ENCODE measurements at places on chromosomes 3 and 15.

- no peak for DNase-seq
Observed at GRCh38 chr3:114405202-114405990, 111.6 kb downstream of the TIGIT start.

- DNase-seq = no peak
Observed at GRCh38 chr15:95973566-95974256, 356.8 kb upstream of the NR2F2 start.

GRCh38 chr15:49124371-49124770 lies 31.0 kb downstream of the COPS2 start:
- DNase-seq = no peak

DNA sequence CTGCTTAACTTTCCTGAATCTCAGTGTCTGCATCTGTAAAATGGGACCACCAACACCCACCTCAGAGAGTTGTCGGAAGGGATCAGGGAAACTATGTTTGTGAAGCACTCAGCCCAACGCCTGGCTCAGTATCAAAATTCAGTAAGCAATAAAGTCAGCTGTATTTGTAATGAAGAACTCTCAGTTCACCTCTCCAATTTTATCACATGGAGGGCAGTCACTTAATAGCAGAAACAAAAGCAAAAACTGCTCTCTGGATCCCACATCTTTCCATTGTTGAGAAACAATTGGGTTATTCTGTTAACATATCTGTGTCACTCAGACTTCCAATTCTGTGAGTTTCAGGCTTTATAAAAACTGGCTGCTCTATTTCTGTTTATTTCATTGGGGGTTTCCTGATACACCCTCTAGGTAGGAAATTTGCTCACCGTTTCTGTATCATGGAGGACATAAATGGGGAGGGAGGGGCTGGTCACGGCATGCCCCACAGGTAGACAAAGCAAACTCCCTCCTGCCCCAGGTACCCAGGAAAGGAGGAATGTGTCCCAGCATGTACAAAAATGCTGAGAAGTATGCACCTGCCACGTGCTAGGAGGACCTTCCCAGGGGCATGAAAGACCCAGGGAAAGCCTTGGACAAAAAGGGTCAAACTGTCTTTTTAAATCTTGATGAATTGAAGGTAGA lies 81.4 kb upstream of the LMOD3 start:
- no peak for DNase-seq

GRCh38 chr15:101158166-101159095 lies 93.4 kb downstream of the CHSY1 start:
- no peak for DNase-seq

GRCh38 chr3:31353166-31353565 lies 179.6 kb upstream of the STT3B start:
- DNase-seq = no peak

DNA sequence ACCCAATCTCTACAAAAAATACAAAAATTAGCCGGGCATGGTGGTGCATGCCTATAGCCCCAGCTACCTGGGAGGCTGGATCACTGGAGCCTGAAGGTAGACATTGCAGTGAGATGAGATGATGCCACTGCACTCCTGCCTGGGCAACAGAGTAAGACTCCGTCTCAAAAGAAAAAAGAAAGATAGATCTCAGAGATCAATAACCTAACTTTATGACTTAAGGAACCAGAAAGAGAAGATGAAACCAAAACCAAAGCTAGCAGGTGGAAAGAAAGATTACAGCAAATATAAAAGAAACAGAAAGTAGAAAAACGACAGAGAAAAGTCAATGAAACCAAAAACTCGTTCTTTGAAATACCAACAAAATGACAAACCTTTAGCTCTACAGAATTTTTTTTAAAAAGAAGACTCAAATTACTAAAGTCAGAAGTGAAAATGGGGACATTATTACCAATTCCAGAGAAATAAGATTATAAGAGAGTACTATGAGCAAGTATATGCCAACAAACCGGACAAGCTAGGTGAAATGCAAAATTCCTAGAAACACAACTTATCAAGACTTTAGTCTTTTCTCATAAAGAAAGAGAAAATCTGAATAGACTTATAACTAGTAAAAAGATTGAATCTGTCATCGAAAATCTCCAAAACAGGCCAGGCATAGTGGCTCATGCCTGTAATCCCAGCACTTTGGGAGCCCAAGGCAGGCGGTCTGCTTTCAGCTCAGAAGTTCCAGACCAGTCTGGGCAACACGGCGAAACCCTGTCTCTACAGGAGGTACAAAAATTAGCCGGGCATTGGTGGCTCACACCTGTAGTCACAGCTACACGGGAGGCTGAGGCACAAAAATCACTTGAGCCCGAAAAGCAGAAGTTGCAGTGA lies 35.0 kb downstream of the ACAP2 start:
- DNase-seq = no peak

GRCh38 chr3:162171970-162172369 lies 675.4 kb downstream of the OTOL1 start:
- no peak for DNase-seq

GRCh38 chr3:179646177-179646576 lies 6.7 kb upstream of the USP13 start:
- no peak for DNase-seq

- DNase-seq = no peak
Observed at GRCh38 chr15:42404461-42405235, 45.3 kb downstream of the CAPN3 start.

GRCh38 chr3:149145974-149146373 lies 16.5 kb downstream of the HPS3 start:
- no peak for DNase-seq

GRCh38 chr15:101086394-101087171 lies 165.3 kb downstream of the CHSY1 start:
- DNase-seq = no peak

DNA sequence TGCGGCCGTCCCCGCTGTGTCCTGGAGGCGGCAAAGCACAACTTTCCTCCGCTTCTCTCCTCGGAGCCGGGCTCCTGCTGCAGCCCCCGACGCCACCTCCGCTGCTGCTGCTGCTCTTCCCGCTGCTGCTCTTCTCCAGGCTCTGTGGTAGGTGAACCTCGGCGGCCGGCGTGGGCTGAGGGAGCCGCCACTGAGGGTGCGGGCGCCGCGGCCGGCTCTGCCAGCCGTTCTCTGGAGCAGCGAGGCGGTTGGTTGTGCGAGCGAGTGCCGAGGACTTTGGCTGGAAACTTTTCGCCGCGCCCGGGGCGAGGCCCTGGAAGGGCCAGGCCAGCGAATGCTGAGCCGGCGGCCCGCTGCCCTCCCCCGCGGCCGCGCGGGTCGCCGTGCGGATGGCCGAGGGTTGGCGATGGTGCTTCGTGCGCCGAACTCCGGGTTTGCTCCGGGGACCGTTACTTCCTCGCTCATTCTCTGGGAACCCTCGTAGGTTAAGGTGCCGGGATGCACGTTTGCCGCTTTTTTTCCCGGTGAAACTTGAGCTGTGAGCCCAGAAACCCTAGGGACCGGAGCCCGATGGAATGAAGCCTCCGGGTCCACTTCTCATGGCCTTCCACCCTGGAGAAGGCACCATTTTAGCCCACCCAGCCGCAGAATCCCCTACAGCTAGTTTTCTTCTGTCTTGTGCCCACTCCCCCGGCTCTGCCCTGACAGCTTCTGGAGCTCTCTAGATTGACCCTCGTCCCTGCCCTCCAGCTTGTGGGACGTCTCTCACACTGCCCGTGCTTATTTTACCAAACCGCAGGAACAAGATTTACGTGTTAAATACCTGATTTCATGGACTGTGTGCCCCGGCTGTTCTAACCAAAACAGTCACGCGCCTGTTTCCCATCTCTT lies 660 bp downstream of the NECTIN3 start:
- peak; percentile 24 for DNase-seq

DNA sequence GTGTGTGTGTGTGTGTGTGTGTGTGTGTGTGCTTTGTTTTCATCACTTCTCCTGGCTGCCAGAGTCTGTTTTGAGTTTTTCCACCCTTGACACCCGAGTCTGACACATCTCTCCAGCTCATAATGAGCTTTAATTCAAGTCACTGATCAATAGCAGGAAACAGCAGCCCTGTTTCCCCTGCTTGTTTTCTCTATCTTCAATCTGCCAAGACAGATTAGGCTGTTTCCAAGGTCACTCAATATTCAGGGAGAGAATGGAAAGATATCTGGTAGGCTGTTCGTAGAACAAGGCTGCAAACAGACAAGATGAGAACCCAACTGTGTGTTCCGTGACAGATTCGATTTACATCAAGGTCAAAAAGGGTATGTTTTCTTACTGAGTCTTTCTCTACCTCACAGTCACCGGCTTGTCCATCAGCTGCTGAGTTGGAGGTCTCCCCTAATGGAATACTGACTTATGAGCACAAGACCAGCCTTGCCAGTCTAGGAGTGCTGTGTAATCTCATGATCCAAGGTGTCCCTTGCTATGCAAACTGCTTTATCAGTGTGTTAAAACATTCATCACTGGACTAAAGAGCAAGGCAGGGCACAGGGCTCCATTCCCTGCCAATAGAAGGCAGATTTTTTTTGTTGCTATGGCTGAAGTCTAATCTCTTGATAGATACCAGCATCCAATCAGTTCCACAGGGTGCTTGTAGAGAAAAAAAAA lies 187.9 kb upstream of the LMCD1 start:
- no peak for DNase-seq

DNA sequence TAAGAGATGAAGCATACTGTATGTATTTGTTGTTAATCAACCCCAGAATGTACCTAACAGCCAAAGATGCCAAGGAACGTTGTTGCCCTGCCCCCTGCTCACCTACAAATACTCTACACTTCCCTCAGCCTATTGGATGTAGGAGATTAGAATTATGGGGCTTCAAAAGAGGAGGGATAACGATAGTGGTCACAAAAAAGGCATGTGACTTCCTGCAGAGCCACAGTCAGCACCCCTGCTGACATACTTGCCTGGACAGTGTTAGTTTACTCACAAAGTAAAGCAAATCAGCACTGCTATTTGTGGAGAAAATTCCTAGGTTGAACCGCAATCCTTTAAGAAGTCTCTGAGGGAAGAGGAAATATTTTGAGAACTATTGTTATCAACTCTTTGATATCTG lies 37.9 kb downstream of the PARP15 start:
- DNase-seq = no peak

GRCh38 chr15:41494922-41495735 lies 1.5 kb downstream of the ITPKA start:
- no peak for DNase-seq

GRCh38 chr15:50854601-50855490 lies 53.6 kb upstream of the AP4E1 start:
- DNase-seq = peak; percentile 14

GRCh38 chr3:10397879-10398278 lies 77.0 kb upstream of the SEC13 start:
- DNase-seq = no peak

DNA sequence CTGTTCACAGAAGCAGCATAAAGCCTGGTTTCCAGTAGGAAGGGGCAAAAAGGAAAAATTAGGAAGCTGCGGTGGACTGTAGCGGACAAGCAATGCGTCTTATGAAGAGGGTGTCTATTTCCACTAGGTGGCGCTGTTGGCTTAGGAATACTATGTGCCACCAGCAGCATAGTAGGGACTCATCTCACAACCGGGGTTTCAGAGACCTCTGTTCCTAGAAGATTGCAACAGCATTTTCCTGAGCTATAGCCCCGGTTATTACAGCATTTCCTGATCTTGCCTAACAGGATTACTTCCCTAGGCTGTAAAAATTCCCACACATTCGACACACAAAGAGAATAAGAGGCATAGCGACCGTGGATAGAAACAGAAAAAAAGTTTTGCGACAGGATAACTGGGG lies 683.0 kb downstream of the TBL1XR1 start:
- no peak for DNase-seq

DNA sequence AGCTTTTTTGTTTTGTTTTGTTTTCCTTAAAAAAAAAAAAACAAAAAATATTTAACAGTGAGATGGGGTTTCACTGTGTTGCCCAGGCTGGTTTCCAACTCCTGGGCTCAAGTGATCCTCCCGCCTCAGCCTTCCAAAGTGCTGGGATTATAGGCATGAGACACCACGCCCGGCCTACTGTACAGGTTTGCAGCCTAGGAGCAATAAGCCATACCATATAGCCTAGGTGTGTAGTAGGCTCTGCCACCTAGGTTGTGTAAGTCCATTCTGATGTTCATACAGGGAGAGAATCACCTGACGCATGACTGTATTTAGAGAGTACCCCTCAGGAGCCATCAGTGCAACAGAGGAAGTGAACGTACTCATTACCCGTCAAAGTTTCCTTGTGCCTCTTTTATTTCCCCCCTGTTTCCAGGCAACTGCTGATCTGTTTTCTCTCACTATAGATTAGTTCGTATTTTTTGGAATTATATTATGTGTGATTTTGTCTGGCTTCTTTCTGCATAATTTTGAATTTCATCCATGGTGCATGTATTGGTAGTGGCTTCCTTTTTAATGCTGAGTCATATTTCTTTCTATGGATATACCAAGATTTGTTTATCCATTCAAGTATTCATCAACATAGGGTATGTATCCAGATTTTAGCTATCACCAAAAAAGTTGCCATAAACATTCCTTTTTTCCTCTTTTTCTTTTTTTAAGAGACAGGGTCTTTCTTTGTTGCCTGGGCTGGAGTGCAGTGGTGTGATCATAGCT lies 9.9 kb downstream of the ACAD9 start:
- no peak for DNase-seq

DNA sequence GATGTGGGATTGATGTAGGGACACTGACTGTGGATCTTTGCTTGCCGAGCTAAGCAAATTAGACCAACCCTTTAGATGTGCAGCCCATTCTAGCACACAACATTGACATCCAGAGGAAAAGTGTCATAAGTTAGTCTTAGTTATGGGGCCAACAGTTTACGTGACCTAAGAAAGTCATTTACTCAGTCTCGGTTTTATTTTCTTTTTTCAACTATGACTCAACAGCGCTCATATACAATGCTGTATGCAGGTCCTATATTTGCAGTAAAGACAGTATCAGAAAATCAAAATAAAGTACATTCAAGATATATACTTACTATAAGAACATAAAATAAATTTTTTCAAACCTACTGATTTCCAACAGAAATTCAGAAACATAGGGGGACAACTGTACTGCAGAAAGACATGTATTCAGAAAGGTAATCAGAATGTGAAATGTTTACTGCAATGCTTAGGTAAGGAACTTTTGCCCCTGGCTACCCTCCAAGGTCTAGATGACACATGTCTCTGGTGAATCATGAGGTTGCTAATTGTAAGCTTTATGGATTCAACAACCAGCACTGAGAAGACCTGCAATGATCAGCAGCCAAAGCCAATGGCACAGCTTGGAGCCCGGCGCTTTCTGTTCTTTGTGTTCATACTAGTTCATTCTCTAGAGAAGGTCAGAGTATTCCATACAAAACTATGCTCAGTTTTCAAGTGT lies 317.5 kb upstream of the CNTN6 start:
- no peak for DNase-seq

GRCh38 chr15:72758182-72758581 lies 25.4 kb downstream of the ADPGK start:
- no peak for DNase-seq

DNA sequence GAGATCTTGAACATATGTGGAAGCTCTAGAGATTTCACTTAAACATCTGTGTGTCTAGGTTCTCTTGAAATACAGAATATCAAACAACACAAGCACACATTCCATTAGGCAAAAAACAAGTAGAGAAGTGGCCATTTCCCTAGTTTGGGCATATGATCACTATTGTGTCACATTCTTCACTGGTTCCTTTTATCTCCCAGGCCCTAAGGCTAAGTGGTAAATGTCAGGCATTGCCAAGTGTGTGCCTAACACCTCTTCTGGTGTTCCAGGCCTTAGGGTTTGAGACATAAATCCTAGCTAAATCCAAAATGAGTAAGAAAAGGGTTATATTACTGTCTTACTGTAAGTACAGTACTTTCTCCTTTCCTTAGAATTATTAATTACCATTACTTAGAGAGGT lies 880.1 kb downstream of the PDCD6IP start:
- DNase-seq = no peak

Measured in right lung (tissue), 10 donors.